ENCODE measurements at places on chromosomes 2 and 18. TPM values are rescaled to one million over a fixed set of nuclear protein-coding genes. Genes with fewer than 3 reads are reported as not detected.

- DNase-seq = no peak
These were observed 186.2 kb downstream of the SNTG2 start for GRCh38 chr2:1136846-1137245.

DNA sequence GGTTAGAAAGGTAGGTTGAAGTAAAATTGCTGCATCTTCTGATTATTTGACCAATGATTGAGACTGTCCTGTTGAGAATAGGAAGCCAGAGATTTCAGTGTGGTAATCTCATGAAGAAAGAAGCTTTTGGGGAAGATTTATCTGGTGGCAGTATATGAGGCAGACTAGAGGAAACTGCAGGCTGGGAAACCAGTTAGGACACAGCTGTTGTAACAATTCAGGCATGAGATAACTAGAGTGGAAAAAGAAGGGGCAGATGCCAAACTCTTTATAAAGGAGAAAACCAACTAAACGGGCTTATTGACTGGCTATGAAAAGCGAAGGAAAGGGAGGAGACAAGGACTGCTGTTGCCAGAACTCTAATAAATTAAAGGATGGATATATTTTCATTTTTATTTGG, 155.6 kb downstream of the TTC27 start:
- DNase-seq = no peak

DNA sequence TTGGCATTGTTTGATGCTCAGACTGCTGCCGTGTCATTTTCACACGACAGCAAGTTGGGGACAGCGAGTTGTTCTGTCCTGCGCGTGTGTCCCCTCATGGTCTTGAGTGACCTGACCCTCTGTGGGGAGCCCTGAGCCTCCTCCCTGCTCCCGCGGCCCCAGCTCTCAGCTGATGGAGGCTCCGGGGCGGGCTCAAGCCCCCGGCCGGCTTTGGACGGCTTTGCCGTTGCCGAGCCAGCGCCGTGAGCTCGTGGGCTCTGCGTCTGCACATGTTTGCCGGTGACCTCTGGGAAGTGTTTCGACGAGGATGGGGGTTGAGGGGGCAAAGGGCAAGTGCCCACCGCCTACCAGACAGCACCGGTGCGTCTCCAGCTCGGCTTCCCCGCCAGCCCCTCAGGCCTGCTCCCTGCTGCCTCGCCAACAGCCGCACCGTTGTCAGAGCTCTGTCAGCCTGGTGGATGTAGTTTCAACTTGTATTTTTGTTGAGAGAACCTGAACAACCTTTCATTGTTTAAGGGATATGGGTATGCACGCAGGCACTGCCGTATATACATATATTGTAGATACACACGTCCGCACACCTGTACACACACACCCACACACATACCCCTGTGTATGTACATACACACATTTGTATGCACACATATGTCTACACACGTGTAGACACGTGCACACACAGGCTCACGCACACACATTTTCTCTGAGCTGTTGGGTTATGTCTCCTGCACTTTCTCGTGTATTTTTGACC, 13.7 kb downstream of the PDCD1 start:
- DNase-seq = no peak

GRCh38 chr2:21423854-21424253, 300.1 kb downstream of the TDRD15 start:
- DNase-seq = no peak

- DNase-seq = no peak
These were observed 198.9 kb downstream of the ADCYAP1 start for GRCh38 chr18:1103537-1103936.

GRCh38 chr2:233793465-233794127, 15.5 kb downstream of the MROH2A start:
- DNase-seq = no peak

- no peak for DNase-seq
These were observed 90.4 kb downstream of the TNS1 start for GRCh38 chr2:217912098-217913024.

- no peak for DNase-seq
These were observed 19.4 kb upstream of the ZBTB7C start for GRCh38 chr18:48428475-48429177.

DNA sequence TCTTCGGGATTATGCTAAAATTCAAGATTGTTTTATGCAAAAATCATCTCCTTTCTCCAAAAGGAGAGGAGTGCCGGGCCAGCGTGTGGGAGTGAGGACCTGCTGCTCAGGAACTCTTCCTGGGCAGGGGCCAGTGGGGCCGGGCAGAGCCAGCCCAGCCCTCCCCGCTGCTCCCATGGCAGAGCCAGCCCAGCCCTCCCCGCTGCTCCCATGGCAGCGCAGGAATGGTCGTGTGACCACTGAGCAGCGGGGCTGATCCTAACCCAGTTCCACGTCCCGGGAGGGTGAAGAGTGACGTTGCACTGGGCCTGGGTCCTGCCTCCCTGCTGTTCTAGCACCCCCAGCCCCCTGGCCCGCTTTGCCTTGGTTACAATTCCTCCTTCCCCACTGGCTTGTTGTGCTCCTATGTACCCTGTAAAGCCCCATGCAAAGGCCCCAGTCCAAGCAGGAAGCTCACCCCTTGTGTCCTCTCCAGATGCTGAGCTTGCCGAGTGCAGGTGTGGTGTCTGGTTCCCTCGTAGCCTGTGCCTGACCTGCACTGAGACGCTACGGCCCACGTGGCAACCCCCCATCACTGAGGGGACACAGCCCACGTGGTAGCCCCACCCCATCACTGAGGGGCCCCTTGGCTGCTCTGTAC, 11.4 kb upstream of the NEU4 start:
- peak; percentile 62 for DNase-seq

DNA sequence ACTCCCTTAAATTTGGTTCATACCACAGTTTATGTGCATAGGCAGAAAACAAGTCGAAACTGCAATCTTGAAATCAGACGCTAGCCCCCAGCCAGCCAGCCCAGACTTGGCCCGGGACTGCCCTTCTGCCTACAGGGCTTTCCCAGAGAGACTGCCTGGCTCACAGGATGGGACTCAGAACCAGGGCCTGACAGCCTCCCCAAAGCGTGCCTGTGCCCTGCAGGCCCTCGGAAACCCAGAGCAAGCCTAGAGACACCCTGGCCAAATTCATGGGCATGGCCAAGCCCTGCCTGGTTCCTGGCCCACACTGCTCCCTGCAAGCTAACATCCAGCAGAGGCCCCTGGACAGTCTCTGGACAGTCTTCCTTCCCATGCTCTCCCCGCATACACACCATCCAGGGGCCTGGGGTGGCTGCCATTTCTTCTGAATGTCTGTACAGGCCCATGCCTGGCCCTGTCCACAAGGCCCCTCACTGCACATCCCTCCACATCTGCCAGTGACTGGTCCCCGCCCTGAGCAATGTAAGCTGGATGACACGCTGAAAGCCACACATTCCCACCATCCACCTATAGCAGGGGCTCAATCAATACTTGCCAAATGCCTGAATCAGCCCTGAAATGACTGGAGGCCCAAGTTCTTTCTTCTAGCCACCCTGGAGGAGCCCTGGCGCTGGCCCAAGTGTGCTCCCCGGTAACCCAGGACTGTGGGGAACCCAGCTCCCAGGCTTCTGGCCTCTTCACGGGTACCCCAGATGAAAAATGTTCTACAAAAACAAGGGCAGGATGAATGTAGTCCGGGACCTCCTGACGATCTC, 73.1 kb downstream of the HDAC4 start:
- DNase-seq = no peak

GRCh38 chr2:20482725-20483124, 35.9 kb downstream of the RHOB start:
- no peak for DNase-seq

GRCh38 chr18:10074110-10074509, 160.3 kb downstream of the VAPA start:
- no peak for DNase-seq

DNA sequence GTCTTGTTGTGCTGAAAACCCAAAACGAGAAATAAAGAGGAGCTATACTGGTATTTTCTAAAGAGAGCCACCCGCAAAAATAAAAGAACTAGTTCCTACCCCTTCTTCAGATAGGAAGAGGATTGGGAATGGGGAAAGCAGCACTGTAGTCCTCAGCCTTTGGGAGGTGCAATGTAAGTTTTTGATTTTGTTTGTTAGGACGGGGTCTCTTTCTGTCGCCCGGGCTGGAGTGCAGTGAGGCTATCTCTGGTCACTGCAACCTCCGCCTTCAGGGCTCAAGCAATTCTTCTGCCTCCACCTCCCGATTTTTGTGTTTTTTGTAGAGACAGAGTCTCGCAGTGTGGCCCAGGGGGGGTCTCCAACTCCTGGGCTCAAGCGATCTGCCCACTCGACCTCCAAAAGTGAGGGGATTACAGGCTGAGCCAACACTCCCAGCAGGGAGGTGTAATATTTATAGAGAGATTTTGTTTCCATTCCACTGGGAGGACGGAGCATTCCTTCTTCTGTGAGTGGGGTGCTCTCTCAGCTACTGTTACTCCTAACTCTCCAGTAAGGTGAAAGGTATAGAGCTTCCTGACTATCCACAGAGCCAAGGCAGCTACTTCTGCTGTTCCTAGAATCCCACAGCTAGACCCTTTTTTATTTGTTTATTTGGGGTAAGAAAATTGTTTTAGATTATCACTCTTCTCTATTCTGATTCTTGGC, 13.1 kb upstream of the GULP1 start:
- DNase-seq = no peak

DNA sequence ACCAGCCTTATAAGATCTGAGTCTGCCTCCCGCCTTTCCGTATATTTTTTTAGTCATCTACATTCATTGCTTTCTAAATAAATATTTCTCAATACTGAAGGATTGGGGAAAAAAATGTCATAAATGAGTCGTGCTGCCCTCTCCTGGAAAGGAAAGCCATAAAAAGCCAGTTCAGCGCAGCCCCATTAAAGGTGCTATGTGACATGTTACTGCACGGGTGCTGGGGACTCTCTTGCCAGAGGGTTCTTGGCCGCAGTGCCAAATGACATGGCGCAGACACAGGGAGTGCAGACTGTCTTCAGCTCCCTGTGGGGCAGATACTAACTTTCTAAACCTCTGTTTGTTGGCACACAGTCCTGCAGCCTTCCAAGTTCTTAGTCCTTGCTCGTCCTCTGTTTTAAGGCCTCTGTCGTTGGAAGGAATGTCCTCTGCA, 53.7 kb upstream of the MAP3K20 start:
- DNase-seq = no peak

- DNase-seq = no peak
These were observed 77.0 kb downstream of the UPP2 start for GRCh38 chr2:158178646-158179045.

GRCh38 chr2:28567061-28567471, 71.2 kb downstream of the PLB1 start:
- no peak for DNase-seq

- DNase-seq = peak; percentile 58
These were observed 32.2 kb downstream of the MTERF4 start for GRCh38 chr2:241069821-241070281.

DNA sequence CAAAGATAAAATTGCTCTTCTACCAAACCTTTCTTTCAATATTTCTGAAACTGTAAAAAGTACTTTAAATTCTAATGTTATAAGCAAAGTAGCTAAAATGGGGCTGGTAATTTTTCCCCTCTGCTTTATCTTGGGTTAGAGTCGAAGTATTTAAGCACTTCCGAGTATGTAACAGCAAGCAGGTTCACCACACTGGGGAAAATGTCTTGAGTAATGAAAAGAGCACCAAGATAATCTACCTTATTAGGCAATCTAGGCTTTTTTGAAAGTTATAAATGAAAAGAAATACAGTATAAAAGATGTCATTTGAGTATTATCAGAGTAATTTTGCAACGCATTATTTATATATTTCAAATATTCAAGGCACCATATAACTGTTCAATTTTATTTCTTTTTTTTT, 687 bp upstream of the DSG3 start:
- no peak for DNase-seq

DNA sequence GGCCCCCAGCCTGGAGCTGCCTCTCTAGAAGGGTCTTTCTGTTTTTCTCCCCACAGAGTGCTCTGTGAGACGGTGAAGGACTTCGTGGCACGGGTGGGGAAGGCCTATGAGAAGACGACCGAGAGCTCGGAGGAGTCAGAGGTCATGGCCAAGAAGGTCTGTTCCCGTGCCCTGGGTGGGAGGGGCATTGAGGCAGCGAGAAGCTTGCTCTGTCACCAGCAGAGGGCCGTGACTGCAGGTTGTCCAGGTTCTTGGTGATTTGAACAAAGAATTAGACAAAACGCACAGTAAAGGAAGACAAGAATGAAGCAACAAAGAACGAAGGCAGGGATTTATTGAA, 93.9 kb downstream of the DGKD start:
- DNase-seq = no peak

- DNase-seq = no peak
These were observed 17.2 kb upstream of the MAL start for GRCh38 chr2:95008306-95008705.

DNA sequence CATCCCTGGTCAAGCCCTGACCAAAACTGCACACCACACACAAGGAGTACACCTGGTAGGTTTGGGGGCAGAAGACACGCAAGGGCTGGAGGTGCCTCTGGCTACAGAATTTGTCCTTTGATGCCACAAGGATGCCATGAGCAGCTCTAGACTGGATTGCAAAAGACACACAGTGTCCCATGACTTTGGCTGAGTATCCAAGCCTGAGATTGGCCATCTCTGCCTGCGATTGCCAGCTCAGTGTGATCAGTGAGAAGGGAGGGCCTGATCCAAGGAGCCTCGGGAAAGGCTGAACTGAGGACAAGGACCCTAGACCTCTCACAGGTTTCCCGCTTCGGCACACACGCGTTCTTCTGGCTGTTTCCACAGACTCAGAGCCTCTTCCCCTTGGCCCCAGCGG, 60.0 kb upstream of the FOSL2 start:
- no peak for DNase-seq

DNA sequence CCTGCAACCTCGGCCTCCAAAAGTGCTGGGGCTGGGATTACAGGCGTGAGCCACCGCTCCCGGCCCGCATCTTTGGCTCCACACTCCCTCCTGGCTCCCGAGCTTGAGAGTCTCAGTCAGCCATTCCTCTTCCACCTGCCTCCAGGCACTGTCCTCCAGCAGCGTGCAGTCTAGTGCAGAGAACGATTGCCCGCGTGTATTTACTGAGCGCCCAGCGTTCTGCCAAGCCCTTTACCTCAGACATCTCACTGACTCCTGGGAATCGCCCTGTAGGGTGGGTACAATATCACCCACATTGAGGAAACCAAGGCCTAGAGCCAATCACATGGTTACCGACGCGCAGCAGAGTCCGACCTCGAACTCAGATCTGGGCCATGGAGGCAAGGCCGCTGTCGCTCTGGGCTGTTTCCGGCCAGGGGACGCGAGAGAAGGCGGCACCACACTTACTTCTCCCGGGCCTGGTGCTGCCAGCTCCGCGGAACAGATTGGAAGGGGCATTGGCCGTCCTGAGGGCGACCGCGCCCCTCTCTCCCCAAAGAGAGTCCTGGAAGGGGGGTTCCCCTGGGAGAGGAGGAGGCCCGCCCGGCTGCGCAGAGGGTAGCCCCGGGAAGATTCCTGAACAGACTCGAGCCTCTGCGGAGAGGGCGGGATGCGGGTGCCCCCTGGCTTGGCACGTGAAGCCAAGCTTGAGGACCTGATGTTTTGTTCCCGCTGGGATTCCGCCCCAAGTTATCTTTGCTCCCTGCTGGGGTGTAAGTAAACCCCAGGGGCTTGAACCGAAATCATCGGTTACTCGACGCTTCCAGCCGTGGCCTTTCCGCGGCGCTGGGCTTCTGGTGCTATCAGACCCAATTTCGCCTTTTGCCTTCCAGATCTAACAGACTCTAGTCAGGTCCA, 5.2 kb upstream of the DLX2 start:
- no peak for DNase-seq

Gene NBEAL1
- total RNA-seq = 14.1 TPM

Gene ALPI
- total RNA-seq = not detected

Gene CCDC141
- total RNA-seq = 116 TPM

Gene CCL20
- not detected for total RNA-seq

Gene BOLL
- total RNA-seq = not detected

Gene MAP3K2
- total RNA-seq = 23.4 TPM

Gene ODC1
- 37.2 TPM for total RNA-seq

Gene ZNF396
- total RNA-seq = 0.70 TPM

Gene GRHL1
- 0.81 TPM for total RNA-seq

Gene SERPINB7
- not detected for total RNA-seq

Gene RNASEH1
- 20.9 TPM for total RNA-seq
